Epithelial cell of prostate (primary cell): ENCODE measurements at places on chromosomes 5 and 9.

DNA sequence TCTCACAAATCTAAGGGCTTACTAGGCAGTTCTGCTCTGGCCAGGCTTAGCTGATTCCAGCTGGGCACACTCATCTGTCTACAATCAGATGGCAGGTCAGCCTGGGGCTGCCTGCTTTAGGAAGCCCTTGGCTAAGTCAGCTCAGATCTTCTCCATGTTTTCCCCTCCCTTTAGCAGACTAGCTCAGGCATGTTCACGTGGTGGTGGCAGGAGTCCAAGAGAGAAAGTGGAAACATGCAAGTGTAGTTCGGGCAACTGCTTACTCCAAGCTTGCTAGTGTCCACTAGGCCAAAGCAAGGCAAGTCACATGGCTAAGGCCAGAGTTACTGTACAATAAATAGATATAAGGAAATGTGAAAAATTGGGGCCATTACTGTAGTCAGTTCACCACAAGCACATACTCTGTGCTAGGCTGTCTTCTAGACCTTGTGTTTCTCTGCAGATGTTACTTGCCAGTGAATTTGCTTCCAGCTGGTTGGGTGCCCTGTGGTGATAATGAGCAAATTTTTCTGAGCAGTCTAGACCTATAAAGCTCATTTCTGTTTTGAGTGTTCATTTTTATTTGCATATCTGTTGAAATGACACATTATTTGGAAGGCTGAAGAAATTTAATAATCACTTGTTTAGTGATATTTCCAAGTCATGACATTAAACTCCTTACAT, 38.3 kb downstream of the RECK start:
- DNase-seq, result peak; percentile 80

DNA sequence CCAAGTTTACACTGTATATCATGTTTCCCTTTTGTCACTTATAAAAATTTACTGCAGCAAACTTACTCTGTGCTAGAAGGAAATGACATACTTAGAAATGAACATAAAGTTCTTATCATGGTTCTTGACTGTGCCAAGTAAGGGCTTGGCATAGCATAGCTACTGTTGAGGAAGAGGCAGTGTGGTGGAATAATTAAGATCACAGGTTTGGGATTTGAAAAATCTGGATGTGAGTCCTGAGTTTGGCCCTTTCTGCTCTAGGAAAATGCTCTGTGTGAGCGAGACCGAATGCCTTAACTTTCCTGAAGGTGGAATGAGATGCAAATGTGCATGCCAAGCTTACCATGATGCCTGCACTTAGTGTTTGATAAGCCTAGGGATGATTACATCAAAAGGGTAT, 99.5 kb downstream of the INSYN2B start:
- DNase-seq, result no peak

- no peak for DNase-seq
Measured at GRCh38 chr5:11037941-11038340, 276.9 kb upstream of the DAP start.

DNA sequence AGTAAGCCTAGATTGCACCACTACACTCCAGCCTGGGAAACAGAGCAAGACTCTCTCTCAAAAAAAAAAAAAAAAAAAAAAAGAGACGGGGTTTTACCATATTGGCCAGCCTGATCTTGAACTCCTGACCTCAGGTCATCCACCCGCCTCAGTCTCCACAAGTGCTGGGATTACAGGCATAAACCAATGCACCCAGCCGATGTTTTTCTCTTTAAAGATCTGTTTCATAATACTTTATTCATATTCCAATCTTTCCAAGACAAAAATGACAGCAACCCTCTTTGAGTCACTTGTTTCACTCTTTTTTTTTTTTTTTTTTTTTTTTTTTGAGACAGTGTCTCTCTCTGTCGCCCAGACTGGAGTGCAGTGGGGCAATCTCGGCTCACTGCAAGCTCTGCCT, 13.6 kb upstream of the LMNB1 start:
- no peak for DNase-seq

- no peak for DNase-seq
Measured at GRCh38 chr9:123296174-123296573, 27.8 kb upstream of the STRBP start.

DNA sequence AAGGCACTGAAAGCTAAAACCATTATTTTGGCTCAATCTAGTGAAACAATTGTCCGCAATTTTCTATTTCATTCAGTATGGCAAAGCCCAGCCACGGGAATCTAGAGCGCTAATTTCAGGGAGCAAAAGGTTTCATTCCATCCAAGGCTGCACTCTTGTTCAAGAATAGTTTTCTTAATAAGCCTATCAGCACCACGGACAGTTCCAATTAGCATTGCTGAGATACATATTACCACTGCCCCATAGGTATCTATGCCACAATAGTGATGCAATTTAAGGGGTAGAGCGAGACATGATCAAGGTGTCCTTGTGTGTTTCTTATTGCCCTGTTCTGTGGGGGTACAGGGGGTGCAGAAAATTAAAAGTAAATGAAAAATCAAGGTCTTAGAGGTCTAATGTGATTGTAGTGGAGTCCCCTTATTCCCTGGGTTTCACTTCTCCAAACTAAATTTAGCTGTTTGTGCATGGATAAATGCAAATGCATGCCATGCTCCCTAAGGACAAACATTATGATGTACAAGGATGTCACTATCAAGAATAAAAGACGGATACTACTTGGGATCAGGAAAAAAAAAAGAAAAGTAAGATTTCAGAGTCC, 45.5 kb downstream of the SPOCK1 start:
- no peak for DNase-seq

DNA sequence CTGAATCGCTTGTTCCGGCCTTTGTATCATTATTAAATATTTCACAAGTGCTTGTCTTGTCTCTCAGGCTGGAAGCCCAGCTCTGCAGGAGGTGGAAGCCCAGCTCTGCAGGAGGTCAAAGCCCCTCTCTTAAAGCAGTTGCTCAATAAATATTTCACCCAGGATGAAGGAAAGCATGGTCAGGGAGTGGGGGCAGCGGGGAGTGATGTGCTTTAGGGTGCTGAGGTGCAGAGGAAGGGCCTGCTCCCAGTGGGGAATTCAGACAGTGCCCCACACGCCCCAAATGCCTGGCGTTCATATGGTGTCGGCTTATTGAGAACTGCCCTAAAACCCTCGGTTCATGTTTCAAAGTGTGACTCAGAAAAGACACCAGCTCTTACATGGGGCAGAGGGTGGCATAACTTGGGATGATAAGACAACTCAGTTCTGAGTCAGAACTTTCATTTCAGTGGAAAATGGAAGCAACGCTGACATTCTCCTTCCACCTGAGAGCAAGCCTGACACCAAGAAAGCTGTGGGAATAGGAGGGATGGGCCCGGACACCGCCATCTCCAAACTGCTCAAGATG, 114.3 kb upstream of the DAP start:
- no peak for DNase-seq

- DNase-seq, result no peak
Measured at GRCh38 chr9:78934880-78935279, 636.9 kb upstream of the TLE4 start.

GRCh38 chr5:105134328-105134727, 1571.7 kb upstream of the NUDT12 start:
- DNase-seq, result no peak

DNA sequence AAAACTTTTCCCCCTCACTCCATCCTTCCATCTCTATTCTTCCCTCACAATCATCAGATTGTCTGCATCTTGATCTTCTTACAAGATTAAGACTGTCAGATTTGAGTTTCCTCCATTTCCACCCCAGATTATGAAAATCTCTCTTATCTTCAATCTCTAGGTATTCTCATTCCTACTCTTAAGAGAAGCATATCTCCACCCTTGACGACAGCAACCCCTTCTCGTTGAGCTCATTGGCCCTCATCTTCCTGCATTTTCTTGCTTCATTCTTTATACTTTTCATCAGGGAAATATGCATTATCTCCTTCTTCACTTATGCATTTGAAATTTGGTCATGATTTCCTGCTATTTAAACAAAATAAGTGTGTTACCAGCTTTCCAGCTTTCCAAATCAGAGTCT, 301.3 kb downstream of the DNAH5 start:
- no peak for DNase-seq

- no peak for DNase-seq
Measured at GRCh38 chr9:125529589-125530515, 177.2 kb downstream of the MAPKAP1 start.

DNA sequence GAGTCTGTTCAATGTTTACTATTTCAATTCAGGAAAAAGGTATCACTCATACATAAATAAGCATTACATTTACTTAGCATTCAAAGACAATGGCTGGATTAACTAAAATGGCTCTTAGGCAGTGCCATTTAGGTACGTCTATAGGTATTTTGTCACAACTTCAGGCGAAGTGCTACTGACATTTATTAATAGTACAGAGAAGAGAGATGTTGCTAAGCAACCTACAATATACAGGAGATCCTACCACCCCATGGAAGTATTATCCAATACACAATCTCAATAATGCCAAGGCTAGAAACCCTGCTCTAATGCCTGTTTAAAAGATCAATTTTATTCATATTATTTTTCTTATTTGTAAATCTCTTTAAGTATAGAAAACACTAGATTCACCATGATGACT, 76.0 kb downstream of the UBAP2 start:
- no peak for DNase-seq

DNA sequence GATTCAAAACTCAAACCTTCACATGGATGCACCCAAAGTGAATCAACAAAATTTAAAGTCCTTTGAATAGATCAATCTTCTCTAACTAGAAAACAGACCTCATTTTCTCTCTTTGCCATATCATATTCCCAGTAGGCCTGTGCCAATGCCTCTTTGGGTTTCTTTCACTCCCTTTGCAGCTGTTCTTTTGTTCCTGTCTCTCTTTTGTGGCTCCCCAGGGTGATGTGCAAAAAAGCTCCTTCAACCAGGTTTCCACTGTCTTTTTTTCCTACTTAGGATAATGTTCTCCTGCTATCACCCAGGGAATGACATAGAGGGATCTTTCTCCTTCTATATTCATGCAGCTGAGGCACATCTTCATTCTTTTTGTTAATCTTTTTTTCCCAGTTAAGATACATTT, 54.6 kb downstream of the MARCHF3 start:
- no peak for DNase-seq

DNA sequence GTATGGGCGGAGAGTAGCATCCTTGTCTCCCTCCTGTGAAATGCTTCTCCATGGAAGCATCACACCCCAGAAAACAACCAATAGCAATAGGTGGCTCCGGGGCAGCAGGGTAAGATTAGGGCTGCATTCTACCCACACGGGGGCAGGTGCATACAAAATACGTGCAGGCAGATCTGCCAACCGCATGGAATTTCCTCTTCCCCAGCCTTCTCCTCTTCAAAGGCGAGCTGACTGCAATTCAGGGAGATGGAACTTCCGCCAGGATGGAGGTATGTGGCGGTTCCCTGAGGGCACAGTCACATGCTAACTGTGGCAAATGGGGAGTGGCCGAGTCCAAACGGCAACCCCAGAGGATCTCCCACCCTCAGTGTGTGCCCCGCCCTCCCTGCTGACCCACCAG, 81.5 kb downstream of the LMNB1 start:
- no peak for DNase-seq

DNA sequence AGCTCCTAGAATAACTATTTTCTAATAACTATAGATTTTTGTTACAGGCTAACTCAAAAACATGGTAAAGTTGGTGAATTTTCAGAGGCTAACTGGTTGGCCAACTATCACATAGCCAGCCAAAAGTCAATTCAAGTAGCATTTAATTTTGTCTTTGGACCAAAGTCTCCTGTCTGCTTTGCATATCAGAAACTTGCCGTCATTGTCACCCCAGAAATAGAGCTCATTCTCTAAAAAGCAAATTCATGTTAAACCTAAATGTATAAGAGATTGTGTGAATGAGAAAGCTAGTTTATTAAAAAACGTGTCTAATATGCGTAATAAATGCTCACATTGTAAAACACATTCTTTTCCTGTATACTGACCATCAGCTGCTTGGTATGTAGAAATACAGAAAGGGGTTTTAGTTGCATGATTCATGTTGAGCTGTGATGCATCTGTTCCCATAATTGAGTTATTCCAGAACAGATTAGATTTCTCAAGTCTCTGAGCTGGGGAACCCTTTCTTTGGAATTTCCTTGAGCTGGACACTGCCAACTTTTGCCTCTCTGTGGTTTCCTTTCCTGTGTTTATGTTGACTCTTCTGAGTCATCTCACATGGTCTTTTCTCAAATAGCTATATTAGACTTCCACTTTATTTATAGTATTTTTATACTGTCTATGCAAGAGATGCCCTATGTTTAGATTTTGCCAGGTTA, 7.3 kb downstream of the SRFBP1 start:
- DNase-seq, result peak; percentile 83

DNA sequence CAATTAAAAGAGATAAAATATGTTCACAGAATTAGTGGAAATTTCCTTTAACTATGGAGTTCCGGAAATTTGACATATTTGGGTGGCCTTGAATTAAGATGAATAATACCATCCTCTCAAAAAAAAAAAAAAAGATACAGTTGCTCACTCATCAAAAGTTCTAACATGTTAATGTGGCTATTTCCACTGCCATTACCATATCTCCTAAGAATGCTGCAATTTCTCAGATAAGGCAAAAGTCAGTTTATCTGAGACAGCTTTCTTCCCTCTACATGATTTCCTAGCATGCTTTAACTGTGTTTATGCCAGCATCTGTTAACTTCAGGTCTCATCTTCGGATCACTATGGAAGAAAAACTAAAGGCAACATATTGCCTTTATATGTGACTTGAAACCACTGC, 2.6 kb downstream of the FASTKD3 start:
- DNase-seq, result no peak

DNA sequence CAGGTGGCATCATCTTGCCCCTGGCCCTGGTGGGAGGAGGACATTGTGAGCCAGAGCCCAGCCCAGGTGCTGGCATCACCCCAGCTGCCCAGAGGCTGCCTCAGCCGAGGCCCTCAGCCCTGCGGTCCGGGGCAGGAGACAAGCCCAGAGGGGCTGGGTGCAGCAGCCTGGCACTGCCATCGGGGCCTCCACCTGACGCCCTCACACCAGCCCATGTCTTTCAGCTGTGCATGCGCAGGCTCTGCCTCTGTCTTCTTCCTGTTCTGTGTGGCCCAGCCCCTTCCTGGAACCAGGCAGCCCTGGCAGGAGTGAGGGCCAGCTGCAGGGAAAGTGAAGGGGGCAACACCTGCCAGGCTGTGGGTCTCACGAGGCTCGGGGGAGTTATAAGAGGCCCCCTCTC, 4.8 kb upstream of the CEL start:
- no peak for DNase-seq

DNA sequence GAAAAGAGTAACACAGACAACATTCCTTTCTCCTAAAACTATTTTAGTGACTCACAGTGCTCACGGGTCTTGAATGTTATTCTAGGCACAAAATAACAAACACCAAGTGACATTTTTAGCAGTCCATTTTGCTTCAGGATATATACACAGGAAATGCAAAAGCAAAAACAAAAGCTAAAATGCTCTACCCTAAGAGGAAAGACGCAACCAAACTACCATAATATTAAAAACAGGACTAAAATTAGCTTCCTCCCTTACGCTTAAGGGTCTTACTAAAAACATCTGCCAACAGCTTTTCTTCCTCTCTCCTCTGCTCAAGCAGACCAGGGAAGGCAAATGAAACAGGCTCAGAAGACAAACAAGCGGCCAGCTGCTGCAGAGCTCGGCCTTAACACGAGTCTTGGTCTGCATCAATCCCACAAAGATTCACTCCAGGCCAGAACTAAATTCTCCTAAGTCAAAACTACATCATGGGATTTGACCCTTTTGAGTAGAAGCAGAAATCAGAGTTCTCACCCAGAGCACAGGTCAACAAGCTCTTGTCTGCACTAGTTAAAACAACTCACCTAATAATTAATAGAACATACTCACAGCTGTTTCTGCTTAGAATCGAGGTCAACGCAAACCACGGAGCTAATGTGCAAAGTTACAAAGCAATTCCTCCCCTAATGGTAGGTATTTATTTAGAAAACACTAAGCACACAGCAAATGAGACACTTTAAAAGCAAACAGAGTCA, 62.3 kb downstream of the RAPGEF1 start:
- no peak for DNase-seq

- DNase-seq, result no peak
Measured at GRCh38 chr5:180160789-180161188, 48.2 kb downstream of the RASGEF1C start.
